H1 (cell line): ENCODE measurements at places on chromosomes 4 and X. TPM values are rescaled to one million over a fixed set of nuclear protein-coding genes. Genes with fewer than 3 reads are reported as not detected.

- DNase-seq, result no peak
- peaks cover 30% of the 10 kb centered on the region for H3K4me1 ChIP-seq
These were observed 68.1 kb upstream of the BCOR start for GRCh38 chrX:40165861-40166260.

GRCh38 chr4:99724067-99724466 is 66.4 kb upstream of the C4orf54 start:
- H3K4me3 ChIP-seq, result no peak overlapping the region
- H3K36me3 ChIP-seq, result no peaks in the 10 kb centered on the region
- no peaks in the 10 kb centered on the region for H3K27me3 ChIP-seq

GRCh38 chrX:119004920-119005524 is 30.6 kb downstream of the LONRF3 start:
- H3K27ac ChIP-seq, result no peak overlapping the region
- H3K4me1 ChIP-seq, result no peaks in the 10 kb centered on the region
- no peak for DNase-seq
- H3K36me3 ChIP-seq, result no peaks in the 10 kb centered on the region
- no peak overlapping the region for H3K4me3 ChIP-seq

DNA sequence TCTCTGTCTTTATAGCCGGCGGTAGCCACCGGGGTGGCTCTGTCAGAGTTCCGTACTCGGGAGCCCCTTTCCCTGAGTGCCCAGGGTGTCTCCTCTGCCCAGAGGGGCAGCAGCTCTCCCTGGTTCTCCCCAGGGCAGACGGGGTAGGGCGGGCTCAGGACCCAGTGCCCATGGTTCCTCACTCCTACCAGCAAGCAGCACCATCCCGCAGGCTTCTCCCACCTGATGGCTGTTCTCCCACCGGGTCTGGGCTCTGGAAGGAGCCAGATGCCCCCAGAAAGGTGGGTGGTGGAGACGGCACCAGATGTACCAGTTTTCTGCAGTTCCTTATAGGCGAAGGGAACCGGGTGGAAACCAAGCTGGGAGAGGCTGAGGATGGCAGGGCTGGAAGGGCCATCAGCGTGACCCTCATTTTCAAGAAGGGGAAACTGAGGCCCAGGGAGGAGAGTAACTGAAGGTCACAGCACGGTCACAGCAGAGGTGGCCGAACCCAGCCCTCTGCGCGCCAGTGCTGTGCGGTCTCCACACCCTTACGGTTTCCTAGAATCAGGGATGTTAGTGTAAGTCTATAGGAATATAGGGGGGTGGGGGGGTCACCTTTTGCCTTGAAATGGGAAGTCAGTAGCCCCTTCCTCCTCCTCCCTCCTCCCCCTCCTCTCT is 198.7 kb downstream of the AFAP1 start:
- H3K4me3 ChIP-seq, result no peak overlapping the region
- H3K27me3 ChIP-seq, result no peaks in the 10 kb centered on the region
- H3K4me1 ChIP-seq, result no peaks in the 10 kb centered on the region
- no peak overlapping the region for H3K27ac ChIP-seq
- no peaks in the 10 kb centered on the region for H3K36me3 ChIP-seq
- no peak for DNase-seq

DNA sequence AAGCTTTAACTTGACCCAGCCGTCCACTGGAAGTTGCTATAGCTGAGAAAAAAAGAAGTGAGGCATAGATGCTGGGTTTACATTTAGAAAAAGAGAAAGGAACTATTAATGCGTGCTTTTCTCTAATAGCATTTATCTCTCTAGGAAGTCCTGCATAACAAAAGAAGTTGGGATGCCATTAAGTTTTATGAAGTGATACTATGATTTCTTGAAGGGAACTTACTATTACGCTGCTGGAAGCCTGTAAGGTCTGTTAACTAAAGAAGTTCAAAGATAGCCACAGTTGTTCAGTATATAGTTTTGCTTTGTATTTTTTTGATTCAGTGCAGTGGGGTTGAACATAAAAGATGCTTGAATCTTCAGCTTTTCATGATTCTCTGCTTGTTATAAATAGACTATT is 203.4 kb downstream of the CCSER1 start:
- no peaks in the 10 kb centered on the region for H3K27me3 ChIP-seq
- no peak overlapping the region for H3K4me3 ChIP-seq
- no peak for DNase-seq
- H3K27ac ChIP-seq, result no peak overlapping the region
- H3K4me1 ChIP-seq, result no peaks in the 10 kb centered on the region

GRCh38 chr4:88041626-88042025 is 34.2 kb downstream of the PKD2 start:
- H3K4me1 ChIP-seq, result no peaks in the 10 kb centered on the region
- no peak overlapping the region for H3K4me3 ChIP-seq
- no peak for DNase-seq

DNA sequence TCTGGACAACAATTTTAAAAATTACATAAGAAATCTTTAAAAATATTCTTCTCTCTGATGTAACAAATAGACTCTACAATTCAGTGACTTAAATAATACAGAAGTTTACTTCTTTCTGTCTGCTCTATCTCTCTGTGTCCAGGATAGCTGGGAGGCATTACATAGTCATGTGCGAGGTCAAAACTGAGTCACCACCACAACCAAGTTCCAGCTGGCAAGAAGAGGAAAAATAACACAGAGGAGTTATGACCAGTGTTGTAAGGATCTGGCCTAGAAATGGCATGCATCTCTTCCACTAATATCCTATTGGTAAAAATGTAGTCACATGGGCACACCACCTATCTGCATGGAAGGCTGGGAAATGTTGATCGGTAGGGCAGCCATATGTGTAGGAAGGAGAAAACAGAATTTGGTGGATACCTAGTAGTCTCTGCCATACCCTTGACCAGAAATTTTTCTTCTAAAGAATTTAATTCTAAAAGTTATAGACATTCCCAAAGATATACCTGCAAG is 39.4 kb upstream of the WDFY3 start:
- no peaks in the 10 kb centered on the region for H3K27me3 ChIP-seq
- DNase-seq, result no peak
- no peaks in the 10 kb centered on the region for H3K36me3 ChIP-seq
- no peaks in the 10 kb centered on the region for H3K4me1 ChIP-seq
- no peak overlapping the region for H3K27ac ChIP-seq

DNA sequence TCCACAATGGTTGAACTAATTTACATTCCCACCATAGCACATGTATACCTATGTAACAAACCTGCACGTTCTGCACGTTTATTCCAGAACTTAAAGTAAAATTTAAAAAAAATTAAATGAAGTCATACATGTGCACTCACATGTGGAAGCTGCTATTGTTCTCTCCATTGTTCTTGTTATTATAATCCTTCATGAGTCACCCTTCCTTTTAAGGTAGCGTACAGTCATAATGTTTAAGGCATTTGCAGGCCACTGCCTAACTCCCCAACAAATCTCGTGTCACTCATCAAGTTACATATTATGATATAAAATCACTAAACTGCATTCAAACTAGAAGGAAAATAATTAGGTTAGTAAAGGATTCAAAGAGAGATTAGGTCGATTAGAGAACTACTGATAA is 63.6 kb downstream of the SLC7A11 start:
- no peaks in the 10 kb centered on the region for H3K4me1 ChIP-seq
- H3K36me3 ChIP-seq, result peaks cover 25% of the 10 kb centered on the region
- H3K4me3 ChIP-seq, result no peak overlapping the region
- H3K27ac ChIP-seq, result no peak overlapping the region

DNA sequence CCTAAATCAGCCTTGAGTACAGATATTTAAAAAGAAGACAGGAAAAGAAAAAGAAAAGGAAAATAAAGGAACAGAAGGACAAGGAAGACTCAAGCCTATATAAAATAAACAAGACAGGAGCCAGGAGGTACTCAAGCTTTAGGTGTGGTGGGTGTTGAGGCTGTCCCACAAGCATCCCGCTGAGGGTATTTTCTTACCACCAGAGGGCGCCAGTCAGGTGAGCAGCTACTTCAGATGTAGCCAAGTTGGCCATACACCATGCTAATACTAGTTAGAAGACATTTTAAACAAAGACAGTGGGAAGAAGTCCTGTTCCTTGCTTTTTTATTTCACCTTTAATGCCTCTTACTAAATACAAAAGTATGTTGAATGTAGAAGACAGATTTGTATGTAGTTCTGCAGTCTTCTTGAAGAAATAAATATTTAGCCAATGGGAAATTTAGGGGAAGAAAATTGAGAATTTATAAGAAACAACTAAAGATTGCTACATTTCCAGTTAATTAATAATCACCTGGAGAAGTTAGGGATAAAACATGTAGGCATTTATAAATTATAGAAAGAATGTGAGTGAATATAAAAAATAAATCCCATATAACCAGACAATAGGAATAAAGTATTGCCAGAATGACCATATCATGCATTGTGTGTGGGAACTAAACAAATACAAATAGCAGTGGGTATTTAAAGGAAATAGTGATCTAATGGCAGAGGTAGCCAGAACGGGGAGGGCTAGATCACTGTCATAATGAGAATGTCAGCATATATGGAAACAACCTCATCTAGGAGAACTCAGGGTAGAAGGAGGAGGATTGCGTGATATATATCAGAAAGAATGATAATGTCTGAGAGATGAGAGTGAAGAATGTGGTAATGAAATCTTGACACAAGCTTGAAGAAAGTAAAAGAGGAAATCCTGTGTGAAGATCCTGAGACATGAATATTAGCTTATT is 71.0 kb downstream of the MTHFD2L start:
- no peak overlapping the region for H3K4me3 ChIP-seq
- peak; percentile 89 for DNase-seq
- no peaks in the 10 kb centered on the region for H3K36me3 ChIP-seq
- H3K4me1 ChIP-seq, result no peaks in the 10 kb centered on the region
- no peaks in the 10 kb centered on the region for H3K27me3 ChIP-seq
- H3K27ac ChIP-seq, result no peak overlapping the region

- H3K4me3 ChIP-seq, result no peak overlapping the region
- H3K36me3 ChIP-seq, result no peaks in the 10 kb centered on the region
- no peak for DNase-seq
- H3K27me3 ChIP-seq, result no peaks in the 10 kb centered on the region
- H3K27ac ChIP-seq, result no peak overlapping the region
These were observed 47.4 kb upstream of the SOD3 start for GRCh38 chr4:24748023-24748422.

Gene SRPX2
- total RNA-seq, result not detected in 2 replicates

Gene VEGFC
- total RNA-seq, result 0.96 and 1.4 TPM in 2 replicates

Gene KLB
- not detected in 2 replicates for total RNA-seq

Gene ERAS
- not detected in 2 replicates for total RNA-seq

Gene LRP2BP
- total RNA-seq, result 0.30 and 0.40 TPM in 2 replicates
